ENCODE measurements at places on chromosomes 5 and 9.

- no peak for DNase-seq
Measured at GRCh38 chr5:124873188-124873587, 126.7 kb upstream of the ZNF608 start.

GRCh38 chr5:10634562-10634961, 70.7 kb downstream of the ANKRD33B start:
- no peak for DNase-seq

GRCh38 chr9:111178331-111179055, 140.2 kb upstream of the LPAR1 start:
- no peak for DNase-seq

DNA sequence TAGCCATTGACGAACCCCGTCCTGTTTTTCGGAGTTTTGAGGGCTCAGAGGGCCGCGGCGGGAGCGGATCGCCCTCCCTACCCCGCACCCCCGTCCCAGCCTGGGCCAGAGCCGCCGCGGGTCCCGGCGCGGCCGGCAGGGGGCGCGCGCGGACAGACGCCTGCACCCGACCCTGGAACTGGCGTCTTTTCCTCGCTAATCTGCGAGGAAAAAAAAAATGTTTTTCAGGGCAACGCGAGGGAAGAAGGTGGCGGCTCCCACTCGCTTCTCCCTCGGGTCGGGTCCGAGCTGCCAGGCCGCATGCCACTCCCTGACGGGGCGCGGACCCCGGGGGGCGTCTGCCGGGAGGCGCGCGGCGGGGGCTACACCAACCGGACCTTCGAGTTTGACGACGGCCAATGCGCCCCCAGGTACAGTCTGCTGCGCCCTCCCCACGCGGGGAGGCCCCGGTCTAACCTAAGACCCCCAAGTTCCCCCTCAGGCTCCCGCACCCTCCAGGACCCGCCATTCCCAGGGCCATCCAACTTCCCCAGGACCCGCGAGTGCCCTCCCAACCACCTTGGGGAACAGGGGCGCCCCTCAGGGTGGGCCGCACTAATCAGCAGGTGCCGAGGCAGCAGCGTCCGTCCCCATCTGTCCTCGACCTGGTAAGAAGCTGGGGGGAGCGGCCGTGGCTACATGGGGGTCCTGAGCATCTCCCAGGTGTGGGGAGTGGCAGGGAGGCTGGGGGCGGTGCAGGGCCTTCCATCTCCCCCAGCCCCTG, at the start of gene KCNT1:
TSS of gene KCNT1 (plus strand) at position 227 of the 763 bp plus-strand sequence. CDS start at position 301, 74 bp downstream.
- peak; percentile 57 for DNase-seq

DNA sequence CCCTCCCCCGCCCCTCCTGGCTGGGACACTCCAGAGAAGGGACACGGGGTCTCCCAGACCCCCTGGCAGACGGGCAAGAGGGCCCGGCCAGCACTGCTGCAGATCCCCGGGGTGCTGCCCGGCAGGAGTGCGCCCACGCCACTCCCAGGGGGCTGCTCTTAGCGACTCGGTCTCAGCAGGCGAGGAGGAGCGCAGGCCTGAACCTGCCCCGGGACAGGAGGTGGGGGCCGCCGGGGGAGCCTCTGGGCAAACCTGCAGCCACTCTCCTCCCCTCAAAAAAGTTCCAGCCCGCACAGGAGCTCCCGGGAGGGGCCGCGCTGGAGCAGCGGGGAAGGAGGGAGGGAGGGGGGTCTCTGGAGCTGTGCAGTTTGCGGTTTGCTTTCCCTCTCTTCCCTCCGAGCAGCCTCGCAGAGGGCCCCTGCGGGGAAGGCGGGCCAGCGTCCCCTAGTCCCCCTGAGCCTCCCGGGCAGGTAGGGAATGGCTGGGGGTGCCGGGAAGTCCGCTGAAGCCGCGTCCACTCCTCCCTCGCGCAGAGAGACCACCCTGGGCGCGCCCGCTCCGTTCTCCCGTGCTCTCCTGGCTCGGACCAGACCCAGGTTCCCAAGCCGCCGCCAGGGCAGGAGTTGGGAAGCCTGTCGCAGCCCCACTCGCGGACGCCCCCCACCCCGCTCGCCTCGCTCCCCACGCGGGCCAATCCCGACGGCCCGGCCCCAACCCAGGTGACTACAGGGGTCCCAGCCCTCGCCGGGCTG, 44.2 kb downstream of the NACC2 start:
- no peak for DNase-seq

- no peak for DNase-seq
Measured at GRCh38 chr5:119318256-119318894, 37.4 kb upstream of the TNFAIP8 start.

DNA sequence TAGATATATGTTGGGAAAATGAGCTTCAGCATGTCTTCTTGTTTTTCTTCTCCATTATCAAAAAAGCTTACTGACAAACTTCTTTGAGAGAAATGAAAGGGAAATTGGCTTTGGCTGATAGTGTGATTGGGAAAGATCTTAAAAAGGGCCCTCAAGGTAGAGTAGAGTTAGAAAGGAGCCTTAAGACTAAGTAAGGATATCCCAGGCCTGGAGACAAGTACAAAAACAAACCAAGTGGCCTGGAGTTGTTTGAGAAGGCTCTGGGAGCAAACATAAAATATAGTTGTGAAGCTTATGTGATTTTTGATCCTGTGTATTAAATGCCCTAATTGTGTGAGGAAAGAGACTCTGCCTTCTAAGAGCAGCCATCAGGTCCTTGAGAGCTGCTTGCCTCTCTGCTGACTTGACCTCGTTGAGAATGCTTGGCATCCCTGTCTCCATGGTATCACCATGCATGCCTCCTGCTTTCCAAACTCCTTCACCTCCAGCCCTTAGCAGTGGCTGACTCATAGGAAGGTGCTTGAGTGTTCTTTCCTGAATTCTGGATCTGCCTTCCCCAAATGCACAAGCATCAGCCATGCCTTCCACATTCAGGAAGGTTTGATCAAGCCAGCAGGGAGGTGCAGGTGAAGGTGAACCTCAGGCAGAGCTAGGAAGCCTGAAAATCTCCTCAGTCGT, 78.9 kb downstream of the SMARCA2 start:
- no peak for DNase-seq

GRCh38 chr9:114223564-114224246, 68.4 kb downstream of the COL27A1 start:
- no peak for DNase-seq

GRCh38 chr9:137354153-137354844, 52.2 kb upstream of the NRARP start:
- DNase-seq, result no peak

All from stimulated activated CD4-positive, alpha-beta T cell treated with anti-CD3 and anti-CD28 coated beads, Interleukin-2, amount 100 ng/mL, for 48 hours (primary cell).